ENCODE measurements at places on chromosomes 7 and 10. TPM values are rescaled to one million over a fixed set of nuclear protein-coding genes. Genes with fewer than 3 reads are reported as not detected.

RARRES2 gene
- 26.1 TPM for total RNA-seq

FRMPD2 gene
- total RNA-seq, result 0.59 TPM

PLAC9 gene
- 19.2 TPM for total RNA-seq

MEIG1 gene
- 1.2 TPM for total RNA-seq

GRCh38 chr10:61398366-61399129 is 54.6 kb downstream of the TMEM26 start:
- no peak for DNase-seq

DNA sequence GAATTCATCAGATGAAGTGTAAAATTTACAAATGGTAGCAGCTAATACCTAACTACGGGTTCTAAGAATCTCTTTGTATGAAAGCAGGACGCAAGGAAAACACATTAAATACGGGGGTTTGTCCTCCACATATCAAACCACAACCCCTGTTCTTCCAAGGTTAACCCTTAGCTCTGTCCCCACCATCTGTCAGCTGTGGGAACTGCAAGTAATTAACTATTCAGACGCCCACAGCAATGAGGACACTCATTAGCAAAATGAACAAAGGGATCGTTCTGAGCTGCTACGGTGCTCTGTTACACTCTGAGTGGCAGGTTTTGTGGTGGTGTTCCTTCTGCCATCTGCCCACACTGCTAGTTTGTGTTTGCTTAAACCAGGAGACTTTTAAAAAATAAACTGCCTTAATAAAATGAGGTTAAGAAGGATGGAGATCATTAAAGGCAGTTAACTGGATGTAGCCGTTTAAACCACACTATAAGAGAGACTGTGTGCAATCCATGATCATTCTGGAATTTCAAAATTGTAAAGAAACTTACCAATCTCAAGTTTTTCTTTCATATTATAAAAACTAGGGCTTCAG is 51.4 kb downstream of the C10orf67 start:
- DNase-seq, result no peak

DNA sequence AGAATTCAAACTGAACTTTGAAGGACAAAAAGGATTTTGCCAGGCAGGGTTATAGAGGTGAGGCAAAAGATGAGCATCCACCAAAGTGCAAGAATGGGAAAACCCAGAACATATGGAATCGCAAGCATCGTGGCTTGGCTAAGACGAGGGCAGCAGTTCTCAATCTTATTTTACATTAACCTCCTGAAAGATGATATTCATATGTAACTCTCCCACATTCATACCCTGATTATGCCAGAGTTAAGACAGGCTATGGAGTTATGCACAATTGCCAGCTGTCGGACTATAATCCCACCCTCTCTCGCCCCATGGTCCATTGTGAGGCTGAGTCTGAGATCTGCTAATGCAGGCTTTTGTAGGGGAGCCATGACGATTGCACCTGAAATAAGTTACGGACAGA is 21.2 kb upstream of the ASAH2 start:
- no peak for DNase-seq

- DNase-seq, result no peak
These were observed 4.2 kb upstream of the KCNH2 start for GRCh38 chr7:150982351-150982750.

- no peak for DNase-seq
These were observed 5.3 kb downstream of the SRGN start for GRCh38 chr10:69092959-69093850.

GRCh38 chr10:114376523-114376922 is 27.8 kb downstream of the AFAP1L2 start:
- DNase-seq, result no peak

- DNase-seq, result peak; percentile 95
These were observed 2.6 kb upstream of the RFC2 start for GRCh38 chr7:74256491-74257408.

DNA sequence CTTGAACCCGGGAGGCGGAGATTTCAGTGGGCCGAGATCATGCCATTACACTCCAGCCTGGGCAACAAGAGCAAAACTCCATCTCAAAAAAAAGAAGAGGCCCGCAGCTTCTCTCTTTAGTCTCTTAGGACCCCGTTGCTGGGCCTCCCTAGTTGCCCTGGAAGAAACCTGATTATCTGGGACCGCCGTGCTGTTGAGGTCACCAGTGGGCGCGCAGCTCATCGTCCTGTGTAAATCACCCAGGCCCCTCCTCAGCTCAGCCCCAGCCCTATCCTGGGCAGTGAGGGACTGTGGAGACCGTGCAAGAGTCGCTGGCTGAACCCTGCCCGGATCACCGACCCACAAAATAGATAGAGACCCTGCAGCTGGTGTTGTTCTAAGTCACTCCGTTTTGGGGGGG is 85.0 kb downstream of the UNCX start:
- no peak for DNase-seq

GRCh38 chr7:68015978-68016532 is 1019.4 kb downstream of the TYW1 start:
- no peak for DNase-seq
